Neuronal stem cell (in vitro differentiated cells): ENCODE measurements at places on chromosomes 11 and 22.

- DNase-seq: peak; percentile 39
Measured at GRCh38 chr11:46001448-46001914, 79.0 kb downstream of the LARGE2 start.

DNA sequence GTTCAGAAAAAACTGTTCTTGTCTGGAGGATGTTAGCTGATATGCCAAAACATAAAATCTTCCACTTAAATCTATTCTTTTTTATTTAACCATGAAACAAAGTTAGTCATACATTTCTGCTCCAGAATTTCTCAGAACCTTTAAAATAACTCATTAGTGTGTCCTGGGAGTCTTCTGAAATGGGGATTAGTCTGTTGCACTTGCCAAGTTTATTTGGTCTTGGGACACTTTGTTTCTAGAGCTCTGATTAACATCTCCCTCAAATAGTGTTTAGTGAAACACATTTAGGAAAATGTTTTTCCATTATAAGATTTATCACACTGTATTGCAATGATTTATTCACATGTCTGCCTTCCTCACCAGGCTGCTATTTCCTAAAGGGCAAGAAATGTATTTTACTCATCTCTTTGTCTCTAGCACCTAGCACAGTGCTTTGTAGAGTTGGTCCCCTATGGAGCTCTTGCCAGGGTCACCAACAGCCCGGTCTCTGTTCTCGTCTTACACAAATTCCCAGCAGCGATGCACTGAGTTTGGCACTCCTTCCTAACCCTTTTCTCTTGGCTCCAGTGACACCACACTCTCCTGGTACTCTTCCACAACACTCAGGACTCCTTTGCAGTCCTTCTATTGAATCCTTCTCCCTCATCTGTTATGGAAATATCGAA lies 189.2 kb downstream of the CSNK2A3 start:
- no peak for DNase-seq

DNA sequence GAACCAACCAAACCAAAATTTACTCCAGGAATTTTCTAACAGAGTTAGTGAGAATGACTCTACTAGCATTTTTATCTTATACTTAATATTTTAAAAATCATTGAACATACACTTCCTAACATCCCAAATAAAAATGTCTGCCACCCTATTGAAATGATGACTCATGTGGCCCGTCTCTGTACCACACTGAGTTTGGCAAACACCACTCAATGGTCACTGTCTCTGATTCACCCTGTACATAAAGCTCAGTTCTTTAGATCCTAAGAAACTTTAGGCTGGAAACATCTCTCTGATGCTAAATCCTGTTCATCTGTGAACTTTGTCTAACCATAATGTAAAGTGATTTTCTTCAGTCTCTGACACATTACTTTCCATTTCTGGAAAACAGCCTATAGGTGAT lies 182.0 kb downstream of the CWF19L2 start:
- DNase-seq: no peak

DNA sequence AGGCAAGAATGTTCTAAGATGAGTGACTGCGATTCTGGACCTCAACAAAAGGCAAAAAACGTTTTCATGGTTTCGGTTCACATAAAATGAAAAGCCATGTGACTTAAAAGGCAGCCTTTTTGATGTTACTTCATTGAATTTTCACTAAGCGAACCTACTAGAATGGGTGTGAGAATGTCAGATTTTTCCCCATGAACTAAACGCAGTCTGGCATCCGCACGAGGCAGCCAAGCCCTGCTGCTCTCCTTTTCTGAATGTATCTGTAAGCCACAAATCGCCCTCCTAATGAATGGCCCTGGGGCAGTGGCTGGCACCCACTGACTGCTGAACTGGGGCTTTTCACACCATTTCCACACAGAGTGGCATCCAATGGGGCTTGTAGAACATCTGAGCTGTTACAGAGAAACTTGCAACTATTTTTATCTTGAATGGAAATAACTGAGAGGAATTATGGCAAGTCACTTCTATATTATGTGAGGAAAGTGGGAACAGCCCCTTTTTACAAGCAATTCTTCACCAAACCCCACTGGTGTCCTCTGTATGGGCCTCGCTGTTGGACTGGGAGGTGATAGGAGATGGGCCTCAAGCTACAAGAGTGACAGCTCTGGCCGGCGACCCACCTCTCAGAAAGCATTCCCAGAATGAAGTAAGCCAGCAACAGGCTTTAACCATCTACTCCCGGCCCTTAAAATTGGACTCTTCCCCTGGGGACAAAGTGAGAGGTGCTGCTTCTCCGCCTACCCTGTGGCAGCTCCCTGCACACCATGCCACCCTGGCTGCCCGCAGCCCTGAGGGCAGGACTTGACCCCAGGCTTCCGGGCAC lies 29.4 kb downstream of the PPP2R1B start:
- no peak for DNase-seq

DNA sequence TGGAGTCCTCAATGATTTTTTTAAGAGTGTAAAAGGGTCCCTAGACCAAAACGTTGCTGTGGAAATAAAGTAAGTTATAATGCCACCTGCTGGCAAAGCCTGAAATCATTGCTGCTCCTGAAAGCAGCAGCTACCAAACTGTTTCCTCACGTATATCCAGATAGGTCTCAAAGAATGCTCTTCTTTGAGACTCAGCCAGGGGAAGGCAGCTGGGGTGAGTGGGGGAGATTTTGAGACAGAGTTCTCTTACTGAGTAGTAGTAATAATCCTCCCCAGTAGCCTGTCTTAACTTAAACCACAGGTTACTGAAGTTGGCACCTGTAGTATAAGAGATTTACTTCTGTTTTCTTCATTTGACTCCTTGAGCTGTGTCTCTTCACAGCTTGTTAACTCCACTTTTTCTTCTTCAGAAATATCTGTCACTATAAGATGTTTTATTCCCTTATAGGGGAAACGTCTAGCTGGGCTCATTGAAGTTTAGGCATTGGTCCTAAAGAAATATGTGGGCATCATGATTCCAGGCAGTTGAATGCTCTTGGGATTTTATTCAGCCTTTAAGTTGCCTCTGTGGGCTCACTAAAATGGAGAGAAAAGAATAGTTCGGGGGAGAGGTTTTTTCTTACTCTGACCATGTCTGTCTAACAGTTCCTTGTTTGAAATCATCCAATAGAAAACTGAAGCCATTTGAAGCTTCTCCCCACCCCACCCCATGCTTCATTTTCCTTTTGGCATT lies 77.9 kb downstream of the BTBD10 start:
- DNase-seq: peak; percentile 23

DNA sequence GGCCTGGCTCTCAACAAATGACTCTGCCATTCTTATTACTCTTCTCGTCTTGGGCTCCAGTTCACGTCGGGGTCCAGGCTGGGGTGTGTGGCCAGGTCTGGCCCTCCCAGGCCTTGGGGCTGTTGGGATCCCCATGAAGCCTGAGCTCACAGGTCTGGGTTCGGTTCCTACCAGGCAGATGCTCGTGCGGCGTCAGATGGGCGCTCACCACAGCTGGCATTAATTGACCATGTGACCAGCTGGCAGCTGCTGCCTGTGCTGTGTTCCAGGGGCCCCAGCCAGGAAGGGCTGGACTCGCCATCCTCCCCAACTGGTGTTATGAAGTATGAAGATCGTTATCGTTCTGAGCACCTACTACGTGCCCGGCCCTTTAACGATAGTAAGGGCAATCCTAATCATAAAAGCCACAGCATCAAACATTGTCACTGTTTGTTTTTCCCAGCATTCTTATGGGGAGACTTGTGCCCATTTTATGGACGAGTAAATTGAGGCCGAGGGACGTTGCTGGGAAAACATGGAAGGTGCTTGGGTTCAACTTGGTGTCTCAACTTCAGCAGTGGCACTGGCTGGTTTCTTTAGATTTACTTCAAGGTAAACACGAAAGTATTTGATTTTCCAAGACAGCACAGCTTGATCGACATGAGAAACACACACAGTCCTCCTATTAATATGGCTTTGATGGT lies 26.8 kb upstream of the CACNG2 start:
- no peak for DNase-seq

DNA sequence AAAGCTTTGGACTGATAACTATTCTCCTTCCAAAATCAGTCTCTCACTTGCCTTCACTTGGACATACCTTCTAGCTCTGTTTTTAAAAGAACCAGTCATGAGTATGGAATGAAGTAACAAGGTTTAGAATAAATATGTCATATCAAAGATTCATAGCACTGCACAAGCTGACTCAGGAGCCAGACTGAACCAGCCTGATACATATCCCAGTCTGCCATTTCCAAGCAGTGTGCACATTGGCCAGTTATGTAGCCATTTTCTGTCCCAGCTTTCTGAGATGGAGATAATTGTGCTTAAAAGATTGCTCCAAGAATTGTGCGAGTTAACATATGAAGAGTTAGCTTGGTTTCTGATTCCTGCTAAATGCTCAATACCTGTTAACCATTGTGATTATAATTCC lies 311.3 kb downstream of the C11orf87 start:
- no peak for DNase-seq

GRCh38 chr22:20563941-20564371 lies 56.5 kb downstream of the MED15 start:
- no peak for DNase-seq

DNA sequence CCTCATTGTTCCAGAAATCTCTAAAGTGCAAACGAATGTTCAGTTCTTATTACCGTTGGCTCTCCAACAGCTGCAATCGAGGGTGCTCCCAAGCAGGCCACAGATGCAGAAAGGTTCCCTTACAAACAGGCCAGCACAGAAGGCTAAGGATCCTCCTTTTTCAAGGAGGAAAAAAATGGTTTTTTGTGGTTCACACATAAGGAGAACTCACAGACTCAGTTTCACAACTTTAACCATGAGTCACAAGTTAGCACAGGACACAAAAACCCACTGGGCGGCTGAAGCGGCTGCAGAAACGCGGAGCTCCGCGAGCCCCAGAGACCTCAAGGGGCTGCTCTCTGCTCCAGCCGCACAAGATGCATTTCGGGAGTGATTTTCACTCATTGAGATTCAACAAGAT lies 98.2 kb upstream of the PRR5 start:
- DNase-seq: no peak

- DNase-seq: no peak
Measured at GRCh38 chr11:107770551-107770951, 58.7 kb upstream of the SLN start.

- DNase-seq: no peak
Measured at GRCh38 chr11:36007127-36007655, 63.3 kb downstream of the LDLRAD3 start.

GRCh38 chr11:66881451-66881835 lies 24.6 kb downstream of the LRFN4 start:
- DNase-seq: no peak

GRCh38 chr11:28133146-28133545 lies 25.0 kb downstream of the METTL15 start:
- no peak for DNase-seq

GRCh38 chr11:74739546-74740270 lies 8.5 kb upstream of the CHRDL2 start:
- no peak for DNase-seq

GRCh38 chr11:9604134-9604533 lies 30.7 kb downstream of the WEE1 start:
- no peak for DNase-seq

DNA sequence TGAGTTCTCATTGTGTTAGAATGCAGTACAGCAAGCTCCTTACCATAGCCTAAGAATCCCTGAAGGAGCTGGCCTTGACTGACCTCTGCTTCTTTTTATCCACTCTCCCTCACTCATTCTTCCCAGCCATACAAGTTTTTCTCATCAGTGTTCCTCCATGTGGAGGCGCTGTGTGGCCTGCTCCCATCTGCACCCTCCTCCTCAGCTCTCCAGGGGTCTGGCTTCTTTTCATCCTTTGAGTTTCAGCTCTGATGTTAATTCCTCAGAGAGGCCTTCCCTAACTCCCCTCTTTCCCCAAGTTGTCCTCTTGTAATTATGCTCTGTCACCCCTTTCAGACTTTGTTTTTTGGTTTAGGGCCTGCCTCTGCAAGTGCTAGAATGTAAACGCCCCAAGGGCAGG lies 144.8 kb downstream of the WNT7B start:
- DNase-seq: no peak

- DNase-seq: no peak
Measured at GRCh38 chr22:40212121-40212520, 34.4 kb downstream of the TNRC6B start.

DNA sequence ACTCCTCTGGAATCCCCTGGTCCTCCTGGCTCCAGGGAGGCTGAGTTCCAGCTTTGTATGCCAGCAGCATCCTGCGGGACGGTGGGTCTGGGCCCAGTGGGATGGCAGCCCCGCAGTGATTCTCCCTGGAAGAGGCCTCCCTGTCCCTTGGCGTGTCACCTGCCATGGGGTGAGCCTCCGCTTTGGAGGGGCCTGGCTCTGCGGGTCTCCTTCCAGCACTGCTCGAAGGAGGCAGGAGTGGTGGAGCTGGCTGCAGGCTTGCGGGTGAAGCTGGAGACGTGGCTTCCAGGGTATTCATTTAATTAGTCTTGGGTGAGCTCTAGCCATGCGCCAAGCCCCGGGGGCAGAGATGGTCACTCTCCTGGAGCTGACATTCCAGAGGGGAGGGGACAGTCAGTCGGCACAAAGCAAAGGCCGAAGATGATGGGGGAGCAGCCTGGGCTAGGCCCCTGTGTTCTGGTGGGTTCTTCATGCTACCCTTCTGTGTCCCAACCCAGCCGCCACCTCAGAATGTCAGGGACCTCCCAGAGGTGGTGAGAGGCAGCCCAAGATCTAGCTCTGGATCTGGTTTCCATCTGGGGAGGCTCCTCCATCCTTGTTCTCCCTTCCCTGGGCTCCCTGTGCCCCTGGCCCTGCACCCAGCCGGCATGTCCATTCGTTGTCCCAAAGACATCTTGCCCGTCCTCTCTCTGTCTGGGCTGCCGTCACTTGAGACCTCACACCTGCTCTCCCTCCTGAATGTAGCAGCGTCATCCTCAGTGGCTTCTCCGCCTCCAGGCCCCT lies 1332.5 kb downstream of the BRD1 start:
- no peak for DNase-seq

DNA sequence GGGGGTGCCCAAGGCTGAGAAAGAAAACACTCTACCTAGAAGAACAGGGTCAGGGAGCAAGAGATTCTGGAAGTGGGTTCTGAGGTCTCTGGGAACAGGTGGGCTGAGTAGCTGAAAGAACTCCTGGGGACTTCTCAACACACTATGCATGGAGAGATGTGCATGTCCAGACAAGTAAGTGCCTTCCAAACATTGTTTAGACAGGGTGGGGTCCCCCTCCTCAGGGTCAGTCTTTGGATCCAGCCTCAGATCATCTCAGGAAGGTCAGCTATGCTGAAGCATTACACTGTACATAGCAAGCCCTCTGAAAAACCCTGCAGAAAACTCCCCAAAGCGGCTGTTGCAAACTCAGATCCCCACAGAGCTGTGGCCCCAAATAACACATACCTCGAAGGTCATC lies 53.9 kb upstream of the SCUBE2 start:
- DNase-seq: no peak

DNA sequence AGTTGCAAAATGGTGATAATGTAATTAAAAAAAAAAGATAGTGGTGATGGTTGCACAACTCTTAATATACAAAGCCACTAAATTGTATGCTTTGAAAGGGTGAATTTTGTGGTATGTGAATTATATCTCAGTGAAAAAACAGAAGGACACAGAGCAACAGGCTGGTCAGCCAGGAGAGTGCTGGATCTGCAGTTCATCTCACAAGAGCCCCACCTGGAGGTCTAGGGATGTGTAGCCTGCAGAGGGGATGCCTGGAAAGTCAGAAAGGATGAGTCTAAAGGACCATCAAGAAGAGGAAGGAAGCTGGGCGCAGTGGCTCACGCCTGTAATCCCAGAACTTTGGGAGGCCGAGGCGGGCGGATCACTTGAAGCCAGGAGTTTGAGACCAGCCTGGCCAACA lies 9.0 kb downstream of the POLR3H start:
- DNase-seq: no peak
